Fibroblast of skin of left biceps (primary cell): ENCODE measurements at places on chromosomes 1 and 21.

- no peak for DNase-seq
Measured at GRCh38 chr1:246794828-246795671, 70.8 kb downstream of the SCCPDH start.

GRCh38 chr21:44952116-44952928, 12.5 kb downstream of the SLX9 start:
- DNase-seq, result no peak

DNA sequence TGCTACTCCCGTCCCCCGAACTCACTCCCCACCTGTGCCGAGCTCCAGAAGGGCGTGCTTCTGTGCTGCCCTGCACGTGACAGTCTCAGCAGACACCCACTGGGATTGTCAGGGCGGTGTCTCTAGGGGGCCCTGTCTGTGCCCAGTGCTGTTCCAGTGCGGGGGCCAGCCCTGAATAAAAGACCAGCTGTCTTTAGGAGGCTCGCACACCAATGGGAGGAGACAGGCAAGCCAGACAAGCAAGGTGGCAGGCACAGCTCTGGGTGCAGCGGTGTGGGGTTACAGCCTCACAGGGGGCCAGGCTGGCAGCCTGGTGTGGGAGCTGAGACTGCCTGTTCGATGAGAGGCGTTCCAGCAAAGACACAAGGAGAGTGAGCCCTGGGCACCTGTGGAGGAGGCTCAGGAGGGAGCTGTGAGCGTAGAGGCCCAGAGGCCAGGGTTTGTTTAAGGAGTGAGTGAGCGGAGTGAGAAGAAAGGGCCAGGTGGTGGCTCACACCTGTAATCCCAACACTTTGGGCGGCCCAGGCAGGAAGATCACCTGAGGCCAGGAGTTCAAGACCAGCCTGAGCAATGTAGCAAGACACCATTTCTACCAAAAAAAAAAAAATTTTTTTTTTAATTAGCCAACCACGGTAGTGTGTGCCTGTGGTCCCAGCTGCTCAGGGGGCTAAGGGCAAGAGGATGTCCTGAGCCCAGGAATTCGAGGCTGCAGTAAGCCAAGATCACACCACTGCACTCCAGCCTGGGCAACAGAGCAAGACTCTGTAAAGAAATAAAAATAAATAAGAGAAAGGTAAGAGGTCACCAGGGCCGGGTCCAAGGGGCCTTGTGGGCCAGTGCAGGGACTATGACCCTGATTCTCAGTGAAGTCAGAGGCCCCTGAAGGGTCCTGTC, 48.2 kb upstream of the ARHGEF16 start:
- DNase-seq, result no peak

- peak; percentile 89 for DNase-seq
Measured at GRCh38 chr1:69913977-69914376, 291.4 kb downstream of the LRRC40 start.

DNA sequence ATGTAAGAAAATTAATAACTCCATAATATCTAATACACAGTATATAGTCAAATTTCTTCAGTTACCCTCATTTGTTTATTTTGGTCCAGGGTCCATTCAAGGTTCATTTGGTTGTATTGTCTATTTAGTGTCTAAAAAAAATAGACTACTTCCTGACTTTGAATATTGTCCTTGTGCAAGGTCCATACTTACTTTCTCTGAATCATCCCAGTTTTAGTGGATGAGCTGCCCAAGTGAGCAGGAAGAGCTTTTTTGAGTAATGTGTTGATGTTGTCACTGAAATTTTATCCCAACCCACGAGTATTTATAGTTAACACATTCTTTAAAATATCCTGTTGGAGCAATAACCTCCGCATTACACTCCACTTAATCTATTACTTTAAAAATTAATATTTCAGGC, 45.6 kb upstream of the FASLG start:
- no peak for DNase-seq

DNA sequence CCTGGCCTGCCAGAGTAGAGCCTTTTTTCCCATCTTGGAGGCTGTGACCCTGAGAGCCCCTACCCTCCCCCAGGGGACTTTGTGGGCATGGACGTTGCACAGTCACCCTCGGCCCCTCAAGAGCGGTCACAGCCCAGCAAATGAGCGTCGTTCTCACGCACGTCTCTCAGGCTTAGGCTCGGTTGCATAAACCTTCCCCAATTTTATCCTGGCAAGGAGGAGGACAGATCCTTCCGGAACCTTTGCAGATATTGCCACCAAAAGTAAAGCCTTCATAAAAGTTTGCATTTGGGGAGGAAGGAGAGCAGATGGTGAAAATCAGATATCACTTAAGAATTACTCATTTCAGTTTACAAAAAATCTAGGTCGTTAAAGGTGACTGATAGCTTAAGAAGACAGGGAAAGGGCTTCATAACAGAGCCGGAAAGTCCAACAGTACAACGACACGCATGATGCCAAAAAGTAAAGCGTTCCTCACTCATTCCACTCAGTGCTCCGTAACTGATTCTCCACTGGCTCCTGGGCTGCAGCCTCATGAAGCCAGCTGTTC, 29.3 kb downstream of the PDE9A start:
- DNase-seq, result no peak
